ENCODE measurements at places on chromosomes 4 and X.

GRCh38 chrX:14533867-14534266 lies 4.5 kb downstream of the GLRA2 start:
- no peak for DNase-seq

- DNase-seq = no peak
Measured at GRCh38 chr4:48725414-48725813, 54.7 kb downstream of the FRYL start.

GRCh38 chr4:26375551-26375950 lies 54.7 kb downstream of the RBPJ start:
- DNase-seq = no peak

DNA sequence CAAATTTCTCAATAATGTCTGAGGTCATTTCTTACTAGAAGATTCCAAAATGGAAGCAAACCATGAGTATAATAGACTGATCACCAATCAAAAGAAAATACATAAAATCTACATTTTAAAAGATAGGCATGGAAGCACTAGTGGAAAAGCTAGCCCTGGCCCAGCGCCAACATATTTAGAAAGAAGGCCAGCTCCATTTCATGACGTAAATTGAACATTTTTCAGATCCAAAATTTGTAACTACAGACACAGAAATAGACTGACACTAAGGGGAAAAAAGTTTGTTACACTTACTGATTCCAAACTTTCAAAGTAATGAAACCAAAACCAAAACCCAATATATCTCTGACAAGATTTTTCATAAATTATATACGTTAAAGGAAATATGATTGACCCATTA lies 117.7 kb downstream of the ADAMTS3 start:
- DNase-seq = no peak

GRCh38 chr4:109177096-109177810 lies 125.2 kb downstream of the COL25A1 start:
- DNase-seq = no peak

GRCh38 chrX:52166840-52167239 lies 17.8 kb upstream of the MAGED4 start:
- DNase-seq = no peak

GRCh38 chr4:145153904-145154298 lies 26.5 kb downstream of the OTUD4 start:
- DNase-seq = no peak

- DNase-seq = no peak
Measured at GRCh38 chrX:48102874-48103374, 27.5 kb upstream of the SPACA5B start.

GRCh38 chr4:98710831-98711230 lies 52.4 kb upstream of the TSPAN5 start:
- DNase-seq = no peak

DNA sequence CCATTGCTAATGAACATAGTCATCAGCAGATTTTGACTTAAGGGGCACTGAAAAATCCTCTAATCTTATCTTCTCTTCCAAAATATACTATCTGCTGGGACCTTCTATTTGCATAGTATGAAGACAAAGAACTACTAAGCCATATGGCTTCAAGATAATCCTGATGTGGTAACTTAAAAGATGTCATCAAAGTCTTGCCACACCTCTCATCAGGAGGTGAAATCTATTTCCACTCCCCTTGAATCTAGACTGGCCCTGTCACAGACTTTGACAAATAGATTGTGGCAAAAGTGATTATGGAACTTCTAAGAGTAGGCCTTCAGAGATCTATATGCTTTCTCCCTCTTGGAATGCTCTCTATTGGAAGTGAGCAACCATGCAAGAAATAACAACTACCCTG lies 27.3 kb upstream of the TET2 start:
- DNase-seq = no peak

- DNase-seq = no peak
Measured at GRCh38 chr4:34950926-34951325, 1293.4 kb downstream of the ARAP2 start.

- DNase-seq = no peak
Measured at GRCh38 chr4:185358959-185359358, 36.8 kb downstream of the LRP2BP start.

DNA sequence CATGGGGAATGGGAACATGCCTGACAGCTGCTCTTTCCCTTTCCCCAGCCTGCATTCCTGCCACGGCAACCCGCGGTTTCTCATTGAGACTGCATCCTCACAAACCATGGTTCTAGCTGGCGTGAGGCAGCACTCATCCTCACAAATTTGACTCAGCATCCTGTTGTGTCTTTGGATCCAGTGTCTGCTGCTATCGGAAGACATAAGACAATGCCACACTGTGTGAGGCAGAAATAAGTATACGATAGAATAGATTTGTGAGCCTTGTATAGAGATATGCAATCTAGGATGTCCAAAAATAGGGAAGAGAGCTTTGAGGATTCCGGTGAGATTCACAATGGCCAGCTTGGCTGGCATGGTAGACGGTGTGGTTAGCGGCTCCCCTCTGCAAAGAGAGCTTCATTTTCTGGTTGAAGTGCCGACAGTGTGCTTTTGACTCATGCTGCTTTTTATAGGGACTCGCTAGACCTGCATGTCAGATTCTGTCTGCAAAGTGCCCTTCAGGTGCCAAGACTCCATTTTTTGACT lies 161.3 kb upstream of the PSAPL1 start:
- no peak for DNase-seq

GRCh38 chr4:41709844-41710481 lies 38.6 kb downstream of the PHOX2B start:
- DNase-seq = no peak

DNA sequence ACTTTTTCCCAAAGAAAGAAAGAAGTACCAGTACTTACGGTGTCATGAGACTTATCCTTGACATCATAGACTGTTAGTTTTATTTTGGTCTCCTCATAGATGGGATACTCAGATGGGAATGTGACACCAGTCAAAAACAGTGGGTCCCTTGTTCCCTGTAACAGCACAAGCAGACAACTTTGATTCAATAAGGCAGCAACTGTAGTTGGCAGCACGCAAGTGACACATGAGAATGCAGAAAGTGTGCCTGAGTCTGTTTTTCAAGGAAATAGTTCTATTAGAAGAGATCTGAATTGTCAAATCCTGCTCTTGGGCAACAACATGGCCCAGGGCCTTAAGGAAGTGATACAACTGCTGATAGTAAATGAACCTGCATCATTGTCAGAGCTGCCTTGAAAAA lies 443.2 kb downstream of the INPP4B start:
- DNase-seq = no peak

DNA sequence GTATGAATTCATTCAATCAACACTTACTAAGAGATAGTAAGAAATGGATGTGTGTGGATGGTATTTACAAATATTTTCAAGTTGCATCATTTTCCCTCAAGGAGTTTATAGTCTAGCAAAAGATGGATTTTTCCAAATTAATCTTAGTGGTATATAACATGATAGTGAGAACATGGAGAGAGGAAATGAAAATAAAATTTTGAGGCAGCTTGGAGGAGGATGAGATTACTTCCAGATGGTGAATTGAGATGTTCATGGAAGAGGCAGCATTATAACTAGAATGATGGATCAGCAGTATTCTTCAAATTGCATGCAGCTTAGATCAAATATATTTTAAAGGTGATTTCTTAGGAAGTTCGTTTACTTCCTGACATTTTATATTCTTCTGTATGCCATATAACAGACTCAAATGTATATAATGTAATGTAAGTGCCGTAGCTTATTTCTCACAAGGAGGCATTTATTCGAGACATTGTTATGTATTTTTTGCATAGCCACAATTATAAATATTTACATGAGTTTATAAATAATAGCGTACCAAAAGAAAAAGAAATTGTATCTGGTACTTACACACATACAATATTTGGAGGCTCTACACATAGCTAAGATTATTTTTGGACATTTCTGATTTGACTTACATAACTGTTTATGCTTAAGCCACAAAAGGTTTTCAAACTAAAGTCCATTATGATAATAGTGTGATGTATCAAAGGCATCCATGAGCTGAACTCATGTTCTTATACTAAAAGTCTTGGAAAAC lies 439.4 kb downstream of the SPRY1 start:
- no peak for DNase-seq

GRCh38 chrX:3362956-3363355 lies 16.5 kb upstream of the MXRA5 start:
- no peak for DNase-seq

GRCh38 chr4:11496351-11496829 lies 67.7 kb upstream of the HS3ST1 start:
- no peak for DNase-seq

DNA sequence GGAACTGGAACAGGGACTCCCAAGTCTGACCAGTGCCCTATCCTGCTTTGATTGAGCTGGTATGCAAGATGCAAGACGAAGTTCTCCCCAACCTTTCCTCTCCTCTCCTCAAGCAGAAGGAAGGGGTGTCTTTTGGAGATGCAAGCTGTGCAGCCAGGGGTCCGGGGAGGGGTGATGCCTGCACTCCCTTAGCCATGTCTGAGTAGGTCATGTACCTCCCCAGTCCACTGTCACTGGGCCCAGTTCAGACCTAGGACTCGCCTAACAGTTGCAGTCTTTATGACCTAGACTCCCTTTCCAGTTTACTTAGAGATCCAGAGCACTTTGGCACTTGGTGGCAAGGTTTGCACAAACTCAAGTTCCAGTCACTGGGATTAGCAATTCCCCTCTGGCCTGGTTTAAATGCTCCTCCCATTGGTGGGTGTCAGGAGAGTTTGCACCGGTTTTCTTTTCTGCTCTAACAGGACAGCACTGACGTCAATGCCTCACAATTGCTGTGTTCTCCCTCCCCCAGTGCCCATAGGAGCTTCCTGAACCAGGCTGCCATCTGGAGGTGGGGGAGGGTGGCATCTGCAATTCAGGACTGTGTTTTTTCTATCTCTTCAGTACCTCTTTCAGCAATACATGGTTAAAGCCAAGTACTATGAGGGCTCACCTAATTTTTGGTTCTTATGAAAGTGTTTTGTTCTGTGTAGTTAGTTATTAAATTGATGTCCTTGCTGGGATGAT lies 782.2 kb downstream of the ARAP2 start:
- DNase-seq = no peak

GRCh38 chr4:39446842-39447573 lies 11.7 kb downstream of the RPL9 start:
- DNase-seq = peak; percentile 50

GRCh38 chr4:47675806-47676205 lies 162.1 kb downstream of the CORIN start:
- DNase-seq = no peak

- DNase-seq = no peak
Measured at GRCh38 chr4:121633653-121634052, 63.1 kb downstream of the ANXA5 start.

DNA sequence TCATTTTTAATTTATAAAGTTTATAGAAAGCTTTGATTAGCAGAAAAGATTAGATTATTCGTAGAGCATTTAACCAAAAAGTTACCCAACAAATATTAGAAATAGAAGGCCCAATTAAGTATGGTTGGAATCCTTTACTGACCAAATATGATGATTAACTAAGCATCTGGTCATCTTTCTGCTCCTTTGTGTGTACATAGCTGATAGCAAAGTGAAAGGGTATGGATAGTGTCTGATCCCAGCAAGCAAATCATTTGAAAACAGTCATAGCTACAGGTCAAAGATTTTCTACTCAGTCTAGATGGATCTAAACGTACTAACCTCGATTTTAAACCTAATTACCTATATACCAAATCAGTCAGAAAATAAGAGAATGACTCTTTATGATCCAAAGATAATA lies 7.3 kb upstream of the MAB21L2 start:
- DNase-seq = no peak

- DNase-seq = peak; percentile 1
Measured at GRCh38 chr4:2083116-2083825, 24.1 kb downstream of the NAT8L start.

DNA sequence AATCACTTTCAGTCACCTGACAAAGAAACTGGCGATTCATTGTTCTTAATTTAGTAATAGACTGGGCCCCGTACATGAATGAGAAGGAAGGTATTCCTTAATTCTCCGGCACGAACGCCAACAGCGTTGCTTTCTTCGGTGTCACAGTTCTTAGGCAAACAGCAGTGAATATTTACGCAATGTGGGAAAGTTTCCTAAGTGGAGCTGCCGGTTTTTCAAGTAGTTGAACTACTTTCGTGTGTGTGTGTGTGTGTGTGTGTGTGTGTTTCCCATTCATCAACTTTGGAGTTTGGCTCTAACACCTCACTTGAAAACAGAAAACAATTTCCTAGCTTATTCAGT lies 651 bp downstream of the NXT2 start:
- DNase-seq = no peak

DNA sequence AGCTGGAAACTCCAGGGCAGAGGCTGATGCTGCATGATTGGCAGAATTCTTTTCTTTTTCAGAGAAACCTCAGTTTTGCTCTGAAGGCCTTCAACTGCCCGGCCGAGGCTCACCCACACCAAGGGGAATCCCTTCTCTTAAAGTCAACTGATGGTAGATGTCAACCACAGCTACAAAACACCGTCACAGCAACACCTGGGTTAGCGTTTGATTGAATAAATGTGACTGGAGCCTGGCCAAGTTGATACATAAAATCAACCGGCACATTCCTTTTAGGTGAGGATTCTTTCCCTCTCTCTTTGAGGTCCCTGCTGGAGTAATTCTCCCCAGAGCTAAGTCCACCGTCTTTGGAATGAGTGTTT lies 15.2 kb upstream of the KIAA0232 start:
- no peak for DNase-seq

- DNase-seq = no peak
Measured at GRCh38 chr4:147913137-147913536, 181.2 kb downstream of the ARHGAP10 start.

DNA sequence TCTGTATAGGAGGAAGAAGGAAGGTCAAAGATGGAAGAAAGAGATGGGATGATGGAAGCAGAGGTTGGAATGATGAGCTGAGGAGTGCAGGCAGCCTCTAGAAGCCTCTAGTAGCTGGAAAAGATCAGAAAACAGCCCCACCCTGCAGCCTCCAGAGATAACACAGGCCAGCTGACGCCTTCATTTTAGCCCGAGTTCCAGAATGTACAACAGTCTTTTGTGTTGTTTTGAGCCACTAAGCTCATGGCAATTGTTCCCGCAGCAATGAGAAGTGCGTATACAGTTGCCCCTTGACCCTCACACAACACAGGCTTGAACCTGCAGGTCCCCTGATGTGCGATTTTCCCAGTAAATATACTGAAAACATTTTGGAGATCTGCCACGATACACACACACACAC lies 72.0 kb downstream of the WFS1 start:
- DNase-seq = no peak

DNA sequence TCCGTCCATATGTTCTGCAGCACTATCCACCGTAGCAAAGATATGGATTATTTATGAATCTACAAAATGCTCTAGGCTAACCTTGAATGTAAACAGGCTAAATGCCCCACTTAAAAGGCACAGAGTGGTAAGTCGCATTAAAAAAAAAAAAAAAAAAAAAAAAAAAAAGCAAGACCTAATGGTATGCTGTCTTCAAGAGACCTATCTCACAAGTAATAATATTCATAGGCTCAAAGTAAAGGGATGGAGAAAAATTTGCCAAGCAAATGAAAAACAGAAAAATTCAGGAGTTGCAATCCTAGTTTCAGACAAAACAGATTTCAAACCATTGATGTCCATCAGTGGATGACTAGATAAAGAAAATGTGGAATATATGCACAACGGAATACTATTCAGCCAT lies 139.4 kb downstream of the GLRA3 start:
- no peak for DNase-seq

- DNase-seq = no peak
Measured at GRCh38 chr4:79249881-79250503, 75.9 kb downstream of the NAA11 start.

Measured in activated CD4-positive, CD25-positive, alpha-beta regulatory T cell treated with anti-CD3 and anti-CD28 coated beads, Interleukin-2, amount 50 U/mL, for 72 hours (primary cell).